ENCODE measurements at places on chromosomes 2 and 18.

DNA sequence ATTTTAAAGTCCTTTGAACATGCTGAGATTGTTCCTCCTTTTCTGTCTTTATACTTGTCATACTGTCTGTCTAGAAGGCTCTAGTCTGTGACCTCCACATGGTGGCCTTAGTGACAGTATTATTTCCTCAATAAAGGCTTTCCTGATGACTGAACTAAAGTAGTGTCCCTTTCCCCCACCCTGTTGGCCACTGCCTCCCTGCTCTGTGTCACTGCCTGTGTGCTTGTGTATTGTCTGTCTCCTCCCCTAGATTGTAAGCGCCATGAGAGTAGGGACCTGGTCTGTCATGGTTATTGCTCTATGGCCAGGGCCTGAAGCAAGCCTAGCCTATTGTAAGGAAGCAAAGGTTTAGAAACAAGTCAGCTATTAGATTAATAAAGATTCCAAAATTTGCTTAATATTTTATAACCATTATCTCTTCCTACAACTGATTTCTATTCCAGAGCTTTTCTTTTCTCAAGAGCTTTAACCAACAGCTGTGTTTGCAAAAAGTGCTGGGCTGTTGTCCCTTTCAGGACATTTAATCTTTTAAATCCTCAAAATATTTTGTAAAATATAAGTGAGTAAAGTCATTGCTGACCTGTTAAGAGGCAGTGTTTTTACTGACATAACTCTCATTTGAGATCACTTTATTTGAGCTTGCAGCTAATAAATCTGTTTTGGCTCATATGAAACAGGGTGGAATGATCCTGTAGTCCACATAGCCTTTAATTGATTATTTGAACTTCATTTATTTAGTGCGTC lies 35.5 kb downstream of the DIS3L2 start:
- no peak for DNase-seq

DNA sequence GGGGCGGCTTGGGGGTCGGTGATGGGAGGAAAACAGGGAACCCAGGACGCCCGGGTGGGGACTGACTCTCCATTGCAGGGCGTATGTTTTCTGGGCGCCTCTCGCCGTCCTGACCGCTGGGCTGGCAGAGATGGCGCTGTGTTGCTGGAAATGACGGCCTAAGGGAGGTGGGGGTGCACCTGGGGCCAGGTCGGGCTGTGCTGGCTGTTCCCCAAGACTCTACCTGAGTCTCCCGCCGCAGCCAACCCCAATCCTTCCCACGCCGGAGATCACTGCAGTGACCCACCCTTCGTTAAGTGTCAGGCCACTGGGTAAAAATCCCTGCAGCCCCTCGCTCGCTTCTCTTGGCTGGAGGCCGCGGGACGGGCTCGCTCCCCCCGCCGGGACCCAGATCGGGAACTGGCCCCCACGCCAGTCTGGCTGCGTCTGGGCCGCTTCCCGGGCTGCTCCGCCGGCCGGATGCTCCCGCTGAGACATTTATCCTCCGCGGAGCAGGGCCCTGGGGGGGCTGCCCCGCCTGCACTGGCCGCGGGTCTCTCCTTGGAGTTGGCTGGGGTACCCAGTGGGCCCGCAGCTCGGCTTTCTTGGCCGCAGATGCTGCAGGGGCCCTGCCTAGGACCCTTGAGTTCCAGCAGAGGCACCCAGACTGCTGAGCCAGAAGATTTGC lies 7.8 kb upstream of the ARMC9 start:
- no peak for DNase-seq

GRCh38 chr2:73856214-73856613 lies 27.5 kb downstream of the STAMBP start:
- peak; percentile 64 for DNase-seq

- no peak for DNase-seq
Observed at GRCh38 chr2:199756211-199756610, 94.8 kb downstream of the FTCDNL1 start.

- no peak for DNase-seq
Observed at GRCh38 chr2:213148572-213149261, 2.7 kb downstream of the IKZF2 start.

GRCh38 chr2:203743441-203743981 lies 37.1 kb downstream of the CD28 start:
- DNase-seq: no peak

DNA sequence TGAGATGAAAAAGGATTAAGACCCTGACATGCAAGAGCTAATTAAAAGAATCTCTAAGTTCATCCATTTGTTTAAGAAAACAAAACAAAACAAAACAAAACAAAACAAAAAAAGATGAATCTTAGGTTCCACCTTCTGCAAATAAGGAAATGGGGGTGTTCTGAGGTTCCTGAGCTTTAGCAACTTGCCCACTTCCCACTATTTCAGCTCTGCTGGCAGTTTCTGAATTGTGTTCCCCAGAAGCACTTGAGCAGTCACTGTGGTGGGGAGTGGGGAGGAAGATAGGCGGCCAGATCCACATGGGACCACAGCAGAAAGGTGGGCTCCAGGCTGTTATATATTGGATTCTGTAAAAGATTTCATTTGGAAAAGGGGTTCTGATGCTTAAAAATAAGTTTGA lies 20.3 kb downstream of the INO80C start:
- DNase-seq: no peak

GRCh38 chr2:72001937-72002690 lies 145.5 kb downstream of the CYP26B1 start:
- no peak for DNase-seq

GRCh38 chr2:29033656-29034055 lies 40.7 kb downstream of the PCARE start:
- no peak for DNase-seq

DNA sequence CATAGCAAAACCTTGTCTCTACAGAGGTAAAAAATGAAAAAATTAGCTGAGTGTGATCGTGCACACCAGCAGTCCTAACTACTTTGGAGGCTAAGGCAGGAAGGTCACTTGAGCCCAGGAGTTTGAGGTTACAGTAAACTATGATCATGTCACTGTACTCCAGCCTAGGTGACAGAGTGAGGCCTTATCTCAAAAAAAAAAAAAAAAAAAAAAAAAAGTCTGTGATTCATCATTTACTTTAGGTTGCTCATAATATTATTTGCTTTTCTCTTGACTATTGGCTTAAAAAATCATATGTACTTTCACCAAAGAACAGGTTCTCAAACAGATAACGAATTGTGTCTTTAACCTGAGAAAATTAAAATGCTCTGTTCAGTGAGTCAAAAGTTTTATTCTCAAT lies 129.1 kb downstream of the MYO3B start:
- no peak for DNase-seq

DNA sequence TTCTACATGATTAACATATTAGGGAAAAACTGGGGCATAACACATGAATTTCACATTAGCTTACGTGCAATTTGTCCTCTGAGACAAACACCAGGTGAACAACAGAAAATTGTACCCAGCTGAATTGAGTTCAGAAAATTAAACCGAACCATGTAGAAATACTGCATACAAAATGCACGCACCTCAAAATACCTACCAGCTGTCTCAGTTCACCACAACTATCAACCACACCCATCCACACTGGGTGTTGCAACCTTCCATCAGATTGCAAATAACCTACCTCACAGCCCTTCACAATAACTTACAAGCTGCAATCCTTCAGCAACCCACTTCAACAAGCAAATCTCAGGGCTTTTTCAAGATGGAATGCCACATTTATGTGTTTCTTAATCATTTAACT lies 55.9 kb downstream of the UNC50 start:
- no peak for DNase-seq

DNA sequence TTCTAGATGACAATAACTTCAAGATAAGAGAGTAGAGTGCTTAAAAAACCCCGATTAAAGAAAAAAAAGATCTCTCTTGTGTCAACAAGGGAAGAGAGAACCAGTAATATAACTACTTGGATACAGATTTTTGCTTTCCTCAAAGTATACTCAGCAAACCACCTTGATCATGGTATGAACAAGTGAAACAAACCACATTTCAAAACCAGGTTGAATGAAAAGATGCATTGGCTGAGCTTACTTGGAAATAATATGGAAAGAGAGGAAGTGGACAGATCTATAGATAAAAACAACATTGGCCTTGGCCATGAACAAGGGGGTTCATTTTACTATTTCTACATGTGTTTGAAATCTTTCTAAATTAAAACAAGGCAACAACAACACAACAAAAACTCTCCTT lies 50.1 kb downstream of the ATP8B1 start:
- no peak for DNase-seq

DNA sequence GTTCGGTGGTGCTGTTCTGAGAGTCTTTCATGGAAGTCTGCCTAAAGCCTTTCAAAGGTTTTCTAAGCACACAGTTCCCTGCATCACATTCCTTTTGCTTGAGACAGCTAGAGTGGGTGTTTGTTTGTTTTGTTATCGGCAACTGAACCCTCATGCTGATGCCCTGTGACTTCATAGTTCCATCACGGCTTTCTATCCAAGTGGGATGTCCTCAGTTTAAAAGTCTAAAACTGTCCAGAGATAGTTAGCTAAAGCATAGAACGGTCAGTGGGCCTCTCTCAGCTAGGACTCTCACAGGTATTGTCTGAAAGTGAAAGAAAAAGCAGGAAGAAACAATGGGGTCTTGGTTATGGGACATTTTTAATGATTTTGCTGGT lies 337.3 kb downstream of the OSR1 start:
- peak; percentile 57 for DNase-seq

DNA sequence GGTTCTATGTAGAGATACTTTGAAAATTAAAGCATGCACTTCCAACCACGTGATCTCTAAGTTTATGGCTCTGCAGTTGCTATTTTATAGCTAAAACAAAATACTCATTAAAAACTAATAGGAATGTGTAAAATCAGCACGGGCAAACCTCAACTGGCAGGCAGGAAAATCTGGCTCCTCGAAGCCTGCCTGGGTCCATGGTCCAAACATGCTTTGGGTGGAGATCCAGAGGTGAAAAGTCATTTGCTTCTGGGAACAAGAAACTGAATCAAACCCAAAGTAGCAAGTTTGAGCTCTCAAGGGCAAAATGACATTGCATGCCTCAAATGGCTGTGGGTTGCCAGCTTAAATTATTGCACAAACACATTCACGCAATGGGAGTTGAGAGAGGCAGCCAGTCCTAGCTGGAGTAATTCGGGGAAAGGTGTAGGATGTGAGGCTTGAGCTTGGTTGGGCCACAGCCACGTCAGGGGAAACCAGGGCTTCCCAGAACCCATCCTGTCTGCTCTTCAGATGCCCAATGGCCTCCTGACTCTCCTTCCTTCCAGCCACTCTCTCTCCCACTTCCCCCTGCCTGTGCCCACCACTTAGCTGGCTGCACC lies 75.2 kb upstream of the LCLAT1 start:
- DNase-seq: peak; percentile 65

DNA sequence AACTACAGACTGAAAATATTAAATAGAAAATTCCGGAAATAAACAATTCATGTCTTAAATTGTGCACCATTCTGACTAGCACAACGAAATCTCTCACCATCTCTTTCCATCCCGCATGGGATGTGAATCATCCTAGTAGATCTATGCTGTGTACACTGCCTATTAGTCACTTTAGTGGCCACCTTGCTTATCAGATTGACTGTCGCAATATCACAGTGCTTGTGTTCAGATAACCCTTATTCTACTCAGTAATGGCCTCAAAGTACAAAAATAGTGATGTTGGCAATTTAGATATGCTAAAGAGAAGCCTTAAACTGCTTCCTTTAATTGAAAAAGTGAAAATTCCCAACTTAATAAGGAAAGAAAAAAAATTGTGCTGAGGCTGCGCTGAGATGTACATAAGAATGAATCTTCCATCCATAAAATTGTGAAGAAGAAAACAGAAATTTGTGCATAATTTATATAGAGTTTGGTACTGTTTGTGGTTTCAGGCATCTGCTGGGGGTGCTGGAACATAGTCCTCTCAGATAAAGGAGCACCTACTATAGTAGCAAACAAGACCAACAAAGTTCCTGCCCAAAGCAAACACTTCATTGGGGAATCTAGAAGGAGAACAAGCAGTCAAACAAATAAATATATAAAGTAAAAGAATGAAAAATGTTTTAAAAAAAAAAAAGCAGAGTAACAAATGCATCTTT lies 12.0 kb downstream of the PSMD1 start:
- DNase-seq: no peak

- no peak for DNase-seq
Observed at GRCh38 chr2:218262631-218263586, 2.1 kb downstream of the GPBAR1 start.

DNA sequence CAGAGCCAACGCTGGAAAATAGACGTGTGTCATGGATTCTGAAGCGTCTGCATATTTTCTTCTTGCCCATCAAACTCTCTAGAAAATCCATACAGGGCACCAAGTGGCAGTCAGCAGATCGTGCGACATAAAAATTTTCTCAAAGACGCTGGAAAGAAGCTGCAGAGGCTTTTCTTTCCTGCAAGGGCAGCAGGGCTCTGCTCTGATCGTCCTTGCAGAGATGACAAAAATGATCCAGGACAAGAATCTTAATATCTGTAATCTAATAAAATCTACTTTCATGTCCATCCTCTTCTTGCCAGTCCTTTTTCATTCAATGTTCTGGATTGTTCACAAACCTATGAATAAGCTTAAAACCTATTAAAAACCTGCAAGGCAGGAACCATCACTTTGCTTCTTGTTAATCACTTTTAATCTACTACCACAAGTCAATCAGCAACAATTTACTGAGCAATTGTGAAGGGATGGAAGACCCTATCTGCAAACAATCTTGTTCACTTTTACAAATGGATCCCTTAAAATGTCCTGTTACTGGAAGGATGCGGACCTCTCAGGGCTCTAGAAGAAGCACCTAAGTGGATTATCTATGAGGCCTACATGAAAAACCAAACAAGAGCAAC lies 93.6 kb downstream of the MREG start:
- DNase-seq: no peak

- DNase-seq: no peak
Observed at GRCh38 chr2:95330794-95331338, 33.7 kb downstream of the KCNIP3 start.

- DNase-seq: no peak
Observed at GRCh38 chr2:75431763-75432162, 129.0 kb downstream of the EVA1A start.

GRCh38 chr18:63213936-63214671 lies 105.5 kb downstream of the BCL2 start:
- no peak for DNase-seq

DNA sequence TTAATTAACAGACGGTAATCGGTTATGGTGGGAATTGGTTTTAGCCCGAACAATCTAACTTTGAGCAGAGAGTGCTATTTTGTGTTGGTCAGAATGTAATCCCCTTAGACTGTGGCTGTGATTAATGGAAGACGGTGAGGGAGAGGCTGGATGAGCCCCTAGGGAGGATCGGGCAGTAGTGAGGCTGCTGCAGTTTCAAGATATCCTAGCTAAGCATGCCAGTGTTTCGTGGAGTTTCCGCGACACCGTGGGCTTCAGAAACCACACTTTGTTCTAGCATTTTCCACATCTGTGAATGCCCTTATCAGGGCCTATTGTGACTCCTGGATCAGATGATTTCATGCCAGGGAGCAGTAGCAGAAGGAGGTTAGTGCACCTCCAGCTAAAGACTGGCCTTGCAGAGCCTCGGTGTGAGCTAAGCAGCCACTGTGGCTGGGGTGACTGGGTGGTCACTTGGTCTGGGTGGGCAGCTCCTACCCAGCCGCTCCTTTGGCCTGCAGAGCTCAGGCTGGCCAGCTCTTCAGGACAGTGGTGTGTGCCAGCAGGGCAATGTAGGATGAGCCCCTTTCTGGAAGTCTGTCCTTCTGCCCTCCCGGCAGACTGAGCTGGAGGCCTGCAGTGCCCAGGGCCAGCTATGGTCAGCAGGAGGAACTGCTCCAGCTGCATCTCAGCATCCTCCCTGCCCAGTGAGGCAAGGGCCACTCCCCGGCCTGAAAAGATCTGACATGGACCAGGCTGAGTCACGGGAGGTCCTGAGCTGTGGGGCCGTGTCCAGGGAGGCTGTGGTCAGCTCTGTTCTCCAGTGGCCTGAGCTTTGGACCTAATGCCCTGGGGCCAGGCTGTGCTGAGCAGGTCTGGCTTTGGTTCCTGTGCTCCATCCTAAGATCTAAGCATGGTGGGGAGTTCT lies 142.6 kb upstream of the GPC1 start:
- DNase-seq: no peak
